ENCODE measurements at places on chromosomes 13 and 19. TPM values are rescaled to one million over a fixed set of nuclear protein-coding genes. Genes with fewer than 3 reads are reported as not detected.
A peak's percentile ranks its signal among the peaks of the same experiment; 100 is the strongest.

SIGLEC12 gene
- total RNA-seq = not detected

DNA sequence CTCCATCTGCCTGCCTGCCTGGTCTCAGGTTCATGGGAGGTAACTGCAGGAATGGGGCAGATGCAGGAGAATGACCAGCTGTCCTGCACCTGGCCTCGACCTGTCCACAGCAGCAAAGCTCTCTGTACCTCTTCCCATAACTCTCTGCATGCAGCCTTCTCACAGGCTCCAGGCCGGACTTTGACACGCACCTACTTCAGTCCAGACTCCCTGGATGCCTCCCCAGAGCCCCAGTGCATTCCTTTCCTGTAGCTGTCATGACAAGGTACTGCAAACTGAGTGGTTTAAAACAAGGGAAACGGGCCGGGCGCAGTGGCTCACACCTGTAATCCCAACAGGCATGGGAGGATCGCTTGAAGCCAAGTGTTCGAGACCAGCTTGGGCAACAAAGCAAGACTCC, 3.3 kb downstream of the NANOS2 start:
- no peak for DNase-seq

IL17D gene
- total RNA-seq = 4.2 TPM

EDNRB gene
- total RNA-seq = 56.4 TPM

DNA sequence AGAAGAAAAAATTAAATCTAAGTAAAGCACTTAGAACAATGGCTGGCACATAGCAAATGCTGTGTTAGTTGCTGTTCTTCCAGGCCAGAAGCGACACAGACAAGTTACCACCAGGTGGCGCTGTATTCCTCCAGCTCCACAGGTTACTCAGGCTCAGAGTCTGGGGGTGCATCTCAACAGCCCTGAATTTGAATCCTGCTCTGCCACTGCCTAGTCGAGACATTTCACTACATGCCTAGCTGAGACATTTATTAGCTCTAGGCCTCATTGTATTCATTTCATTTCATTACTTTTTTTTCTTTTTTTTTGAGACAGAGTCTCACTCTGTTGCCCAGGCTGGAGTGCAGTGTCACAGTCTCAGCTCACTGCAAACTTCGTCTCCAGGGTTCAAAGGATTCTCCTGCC, 16.4 kb upstream of the CYP2B6 start:
- peak; percentile 93 for DNase-seq

- DNase-seq = no peak
These were observed 87.6 kb downstream of the HSPH1 start for GRCh38 chr13:31073859-31074718.

GRCh38 chr13:34419025-34419424, 523.0 kb upstream of the NBEA start:
- DNase-seq = no peak

SLC6A16 gene
- 2.8 TPM for total RNA-seq

DNA sequence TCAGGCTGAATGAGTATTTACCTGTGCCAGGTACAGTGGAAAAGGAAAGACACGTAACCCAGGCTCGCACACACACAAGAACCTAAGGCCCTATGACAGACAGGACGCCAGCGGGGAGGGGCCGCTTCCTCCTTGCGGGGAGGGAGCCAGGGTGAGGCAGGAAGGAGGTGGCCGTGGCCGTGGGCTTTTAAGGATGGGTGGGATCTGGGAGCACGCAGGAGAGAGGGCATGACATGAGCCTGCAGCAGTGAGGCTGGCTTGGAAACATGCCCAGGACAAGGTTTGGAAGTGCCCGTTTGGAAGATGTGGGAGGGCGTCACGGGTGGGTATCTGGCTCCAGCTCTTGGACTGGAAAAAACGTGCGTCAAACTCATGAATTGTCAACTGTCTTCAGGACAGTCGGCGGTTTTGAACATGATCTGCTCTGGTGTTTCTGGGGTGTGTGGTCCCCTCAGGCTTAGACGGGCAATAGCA, 20.1 kb downstream of the SH3GL1 start:
- no peak for DNase-seq

TMEM38A gene
- total RNA-seq = 10.4 TPM

ZNF773 gene
- total RNA-seq = 7.1 TPM

RASAL3 gene
- 2.5 TPM for total RNA-seq

GRCh38 chr13:40366119-40366518, 300.3 kb downstream of the FOXO1 start:
- no peak for DNase-seq
